ENCODE measurements at places on chromosomes 1 and 21.
A peak's percentile ranks its signal among the peaks of the same experiment; 100 is the strongest.

DNA sequence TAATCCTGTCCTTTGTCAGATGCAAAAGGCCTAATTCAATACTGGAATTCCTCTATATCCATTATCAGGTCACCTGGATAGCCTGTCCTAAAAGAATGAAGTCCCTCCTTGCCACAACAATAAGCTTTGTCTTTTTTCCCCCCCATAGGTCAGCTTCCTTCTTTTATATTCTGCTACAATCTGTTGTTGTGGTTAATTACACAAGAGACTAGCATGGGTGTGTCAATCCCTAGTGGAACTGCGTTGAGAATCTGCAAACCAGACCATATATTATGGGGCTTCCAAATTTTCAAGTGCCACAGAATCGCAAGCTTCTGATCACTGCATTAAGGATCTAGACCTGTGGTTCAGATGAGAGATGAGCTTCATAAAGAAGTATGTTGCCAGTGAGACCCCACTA lies 349.6 kb downstream of the SMYD3 start:
- no peak for DNase-seq

- no peak for DNase-seq
These were observed 3.5 kb downstream of the PPM1J start for GRCh38 chr1:112711670-112712069.

DNA sequence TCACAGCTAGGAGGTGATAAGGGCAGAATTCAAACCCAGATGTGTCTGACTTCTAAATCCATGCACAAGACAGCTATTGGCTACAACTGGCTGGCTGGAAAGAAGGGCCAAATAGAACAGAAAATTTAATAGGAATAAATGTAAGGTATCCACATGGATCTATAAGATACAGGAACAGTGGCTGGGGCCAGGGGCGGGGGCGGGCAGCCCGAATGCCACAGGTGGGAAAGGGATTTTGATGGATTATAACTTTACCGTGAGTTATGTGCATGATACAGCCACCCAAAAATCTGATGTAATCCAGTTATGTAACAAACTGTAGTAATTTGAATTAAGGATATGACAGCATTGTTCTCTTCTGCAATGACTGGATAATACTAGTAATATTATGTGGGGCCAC lies 87.0 kb upstream of the COA6 start:
- no peak for DNase-seq

- peak; percentile 91 for DNase-seq
These were observed 28.6 kb upstream of the DUSP23 start for GRCh38 chr1:159752135-159752580.

GRCh38 chr1:37901191-37901892 lies 42.0 kb upstream of the MTF1 start:
- DNase-seq: no peak

GRCh38 chr1:167276969-167277368 lies 56.3 kb downstream of the POU2F1 start:
- no peak for DNase-seq

GRCh38 chr1:170586321-170587252 lies 54.6 kb downstream of the GORAB start:
- peak; percentile 33 for DNase-seq

GRCh38 chr1:34379911-34380310 lies 203.2 kb downstream of the C1orf94 start:
- DNase-seq: no peak

DNA sequence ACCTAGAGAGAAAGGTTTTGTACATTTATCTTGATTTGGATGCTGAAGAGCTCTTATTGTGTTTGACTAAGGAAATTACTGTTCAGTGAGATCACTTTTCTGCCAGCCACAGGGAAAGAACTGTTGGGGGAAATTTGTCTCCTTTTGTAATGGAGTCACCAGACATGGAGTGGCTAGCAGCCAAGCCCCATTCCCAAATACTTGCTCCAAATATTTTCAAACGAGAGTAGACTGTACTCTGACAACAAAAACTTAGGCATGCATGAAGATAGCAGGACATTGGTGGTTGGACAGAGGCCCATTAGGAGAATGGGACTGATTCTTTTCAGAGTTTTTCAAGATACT lies 21.1 kb downstream of the IPO9 start:
- DNase-seq: peak; percentile 78

DNA sequence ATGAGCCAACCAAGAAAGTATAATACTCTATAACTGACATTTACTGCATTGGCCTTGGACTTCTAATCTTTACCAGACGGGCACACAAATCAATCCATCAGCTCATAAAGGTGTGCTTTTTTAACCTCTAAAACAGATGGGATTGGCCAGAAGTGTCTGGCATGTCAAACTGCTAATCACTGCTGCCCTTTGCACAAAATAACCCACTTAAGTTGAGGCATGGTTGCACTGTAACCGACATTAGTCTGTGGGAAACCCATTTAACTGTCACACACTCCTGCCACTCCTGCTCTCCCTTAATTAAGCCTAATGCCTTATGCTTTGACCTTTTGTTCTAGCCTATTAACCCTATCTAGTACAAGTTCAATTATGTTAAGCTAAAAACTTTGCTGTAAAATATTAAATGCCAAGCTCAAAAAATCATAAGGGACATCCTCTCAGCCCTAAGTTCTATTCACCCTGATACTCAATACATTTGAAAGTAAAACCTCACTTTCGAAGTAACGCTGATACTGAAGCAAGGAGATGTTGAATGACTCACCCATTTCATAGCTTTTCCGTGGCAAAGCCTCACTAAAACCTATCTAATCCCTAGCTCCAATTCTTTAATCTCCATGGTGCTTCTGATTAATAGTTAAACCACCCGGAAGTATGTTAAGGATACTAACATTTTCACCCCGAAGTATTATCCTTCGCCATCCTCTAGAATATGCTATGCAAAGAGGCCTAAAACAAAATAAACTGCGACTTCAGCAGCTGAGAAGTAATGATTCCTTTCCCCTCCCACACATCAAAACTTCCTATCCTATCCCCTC lies 12.9 kb downstream of the NRIP1 start:
- peak; percentile 77 for DNase-seq

GRCh38 chr1:89114662-89115061 lies 11.3 kb downstream of the GBP2 start:
- DNase-seq: no peak

DNA sequence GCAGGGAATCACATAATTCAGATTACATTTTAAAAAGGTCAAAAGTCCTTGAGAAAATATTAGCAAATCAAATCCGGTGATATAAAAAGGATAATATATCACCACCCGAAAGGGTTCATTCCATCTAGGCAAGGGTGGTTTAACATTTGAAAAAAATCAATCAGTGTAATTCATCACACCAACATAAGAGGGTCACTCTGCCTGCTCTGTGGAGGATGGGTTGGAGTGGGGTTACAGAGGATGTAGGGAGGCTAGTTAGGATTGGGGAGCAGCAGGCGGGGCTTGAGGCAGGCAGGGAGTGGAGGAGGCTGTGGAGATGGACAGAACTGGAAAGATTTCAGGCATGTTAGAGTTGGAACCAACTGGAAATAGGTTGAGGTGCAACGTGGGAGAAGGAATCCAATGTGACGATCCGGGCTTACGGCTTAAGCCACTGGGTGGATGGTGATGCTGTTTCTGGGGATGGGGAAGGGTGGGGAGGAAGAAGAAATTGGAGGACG lies 12.5 kb downstream of the ADORA1 start:
- no peak for DNase-seq

DNA sequence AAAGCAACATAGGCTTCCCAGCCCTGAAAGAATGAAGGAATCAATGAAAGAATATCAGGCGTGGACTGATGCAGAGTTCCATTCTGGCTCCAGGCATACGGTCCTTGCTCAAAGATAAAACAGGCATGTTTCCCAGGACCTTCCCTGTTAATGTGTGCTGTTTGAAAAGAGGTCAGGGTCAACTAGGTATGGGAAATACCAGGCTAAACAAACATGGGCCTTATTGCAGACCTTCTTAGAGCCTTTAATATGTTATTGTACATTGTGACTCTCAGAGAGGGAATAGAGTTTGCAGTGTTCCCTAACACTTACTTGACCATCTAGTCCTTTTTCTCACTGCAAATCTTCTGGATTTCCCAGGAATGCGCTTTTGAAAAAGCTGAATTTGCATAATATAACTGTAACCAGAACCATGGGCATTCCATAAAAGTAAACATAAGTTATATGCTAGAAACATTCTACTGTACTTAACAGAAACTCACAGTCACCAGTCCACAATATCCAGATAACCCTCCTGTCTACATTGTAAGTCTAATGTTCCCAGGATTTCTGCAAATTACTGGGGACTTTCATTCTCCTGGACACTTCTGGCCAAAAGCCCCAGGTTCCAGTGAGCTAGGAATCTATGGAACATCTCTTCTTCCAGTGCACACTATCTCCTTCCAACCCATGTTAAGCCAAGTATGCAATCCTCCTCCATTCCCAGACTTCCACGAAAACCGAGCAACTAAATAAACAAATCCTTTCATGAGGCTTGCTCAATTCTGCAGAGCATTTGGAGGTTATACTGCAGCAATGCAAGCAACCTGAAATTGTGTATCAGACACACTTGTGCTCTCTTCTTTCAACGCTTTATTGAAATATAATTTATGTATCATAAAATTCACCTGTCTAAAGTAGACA lies 486.6 kb downstream of the SETD4 start:
- DNase-seq: no peak

GRCh38 chr1:168782559-168783116 lies 53.6 kb upstream of the DPT start:
- DNase-seq: no peak

- peak; percentile 7 for DNase-seq
These were observed 55.5 kb upstream of the RGS5 start for GRCh38 chr1:163258181-163258580.

GRCh38 chr1:12580054-12580887 lies 37.7 kb downstream of the DHRS3 start:
- peak; percentile 84 for DNase-seq

DNA sequence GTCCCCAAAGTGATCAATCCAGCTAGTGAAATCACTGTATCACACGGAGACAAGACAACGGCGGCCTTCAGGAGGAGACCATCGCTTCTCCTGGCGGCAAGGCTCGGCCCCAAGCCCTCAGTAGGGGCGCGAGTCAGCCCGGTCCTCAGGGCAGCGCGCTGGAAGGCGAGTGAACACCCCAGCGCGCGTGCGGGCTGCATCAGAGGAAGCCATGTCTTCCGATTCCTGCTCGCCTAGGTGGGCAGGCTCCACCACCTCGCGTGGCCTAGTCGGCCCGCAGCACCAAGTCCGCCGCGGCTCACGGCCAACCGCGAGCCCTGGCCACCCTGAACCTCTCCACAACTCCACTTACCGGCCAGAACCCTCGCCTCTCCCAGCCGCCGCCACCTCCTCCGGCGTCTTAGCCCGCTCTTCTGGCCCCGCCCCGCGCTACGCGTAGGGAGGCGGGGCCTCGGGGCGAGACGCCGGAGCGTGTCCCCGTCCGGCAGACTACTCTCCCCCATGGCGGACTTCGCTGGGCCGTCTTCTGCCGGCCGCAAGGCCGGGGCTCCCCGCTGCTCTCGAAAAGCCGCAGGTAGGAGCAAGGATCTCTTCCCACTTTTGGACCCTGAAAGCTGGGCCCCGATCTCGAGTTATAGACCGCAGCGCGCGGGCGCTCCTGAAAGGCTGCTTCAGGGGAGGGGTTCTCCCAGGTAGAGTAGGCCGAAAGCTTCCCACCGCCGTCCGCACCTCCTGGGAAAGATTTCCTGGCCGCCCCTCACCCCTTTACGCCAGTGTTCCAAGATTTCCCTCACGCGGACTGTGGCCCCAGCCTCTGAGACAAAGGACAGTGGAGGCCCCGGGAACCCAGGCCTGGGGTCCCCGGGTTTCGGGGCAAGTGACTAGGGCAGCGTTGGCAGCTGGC lies at the start of the genes GLMN and RPAP2:
TSS of gene GLMN (minus strand) at position 415 of the 904 bp plus-strand sequence. CDS start 988 bp downstream, outside the sequence.
TSS of gene RPAP2 (plus strand) at position 487 of the 904 bp plus-strand sequence. CDS start at position 502, 15 bp downstream.
- DNase-seq: peak; percentile 86

- peak; percentile 27 for DNase-seq
These were observed 2.4 kb downstream of the ATP2B4 start for GRCh38 chr1:203629016-203629506.

DNA sequence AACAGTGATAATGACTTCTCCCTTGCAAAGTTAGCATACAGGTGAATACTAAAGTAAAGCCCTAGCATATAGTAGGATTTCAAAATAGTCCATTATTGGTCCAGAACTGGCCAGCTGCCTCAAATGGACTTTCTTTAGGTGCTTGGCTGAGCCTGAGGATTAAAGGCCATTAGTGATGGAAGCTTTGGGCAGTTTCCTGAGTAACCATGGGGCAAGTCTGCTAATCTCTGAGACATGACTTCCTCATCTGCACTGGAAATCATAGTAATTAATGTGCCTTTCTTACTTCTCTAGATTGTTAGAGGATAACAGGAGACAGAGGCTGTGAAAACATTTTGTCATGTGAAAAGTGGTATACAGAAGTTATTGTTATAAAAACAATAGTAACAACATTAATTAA lies 156.5 kb upstream of the UBE2U start:
- DNase-seq: no peak

- DNase-seq: no peak
These were observed 15.8 kb downstream of the OR14I1 start for GRCh38 chr1:248686815-248687214.

DNA sequence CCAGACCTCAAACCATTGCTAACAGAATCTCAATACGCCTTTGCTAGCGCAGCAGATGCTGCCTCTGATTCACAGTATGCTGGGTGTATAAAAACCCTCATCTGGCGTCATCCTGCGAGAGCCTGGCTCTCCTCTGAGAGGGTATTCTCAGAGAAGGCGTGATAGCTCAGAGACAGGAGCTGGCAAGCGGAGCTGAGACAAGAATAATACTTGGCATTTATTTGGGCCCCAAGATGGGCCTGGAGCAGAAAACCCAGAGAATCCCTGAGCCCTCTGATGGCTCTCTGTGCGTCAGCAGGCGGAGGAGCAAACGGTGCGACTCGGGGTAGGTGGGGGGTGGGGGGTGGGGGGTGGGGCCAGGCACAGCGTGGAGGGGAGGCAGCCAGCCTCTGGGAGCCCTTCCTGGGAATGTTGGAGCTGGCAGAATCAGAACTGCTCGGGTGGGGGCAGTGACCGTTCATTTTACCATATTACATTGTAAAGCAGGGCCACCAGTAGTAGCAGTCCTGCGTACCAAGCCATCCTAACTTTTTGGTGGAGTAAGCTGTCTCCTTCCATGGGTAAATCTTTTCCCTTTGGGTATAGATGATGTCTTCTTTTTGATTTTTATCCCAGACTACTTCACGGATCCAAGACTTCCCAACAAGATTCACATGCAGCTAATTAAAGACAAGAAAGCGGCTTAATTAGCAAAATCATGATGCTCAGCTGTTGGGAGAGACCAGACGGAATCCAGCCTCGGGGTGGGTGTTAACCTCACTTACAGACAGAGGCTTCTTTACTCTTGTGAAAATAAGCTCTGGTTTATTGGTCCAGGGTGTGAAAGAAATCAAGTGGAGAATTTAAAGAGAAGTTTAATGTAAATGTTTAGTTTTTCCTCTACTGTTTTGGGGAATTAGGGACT lies 7.1 kb downstream of the RIIAD1 start:
- DNase-seq: peak; percentile 51

- no peak for DNase-seq
These were observed 31.1 kb upstream of the IGSF5 start for GRCh38 chr21:39713905-39714304.

DNA sequence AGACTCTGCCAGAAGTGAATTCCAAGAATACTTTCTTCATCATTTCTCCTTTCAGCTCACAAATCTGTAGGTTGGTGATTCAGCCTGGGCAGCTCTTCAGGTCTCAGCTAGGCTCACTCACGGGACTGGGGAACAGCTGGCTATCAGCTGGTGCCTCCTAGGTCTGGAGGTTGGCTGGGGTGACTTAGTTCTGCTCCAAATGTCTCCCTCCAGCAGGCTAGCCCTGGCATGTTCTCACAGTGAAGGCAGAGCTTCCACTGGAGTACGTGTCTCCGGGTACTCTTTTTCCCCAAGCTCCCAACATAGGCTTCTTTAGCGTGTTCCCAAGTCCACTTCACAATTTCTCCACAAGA lies 12.5 kb upstream of the VAMP4 start:
- peak; percentile 83 for DNase-seq
